ENCODE measurements at places on chromosomes 4 and X.

DNA sequence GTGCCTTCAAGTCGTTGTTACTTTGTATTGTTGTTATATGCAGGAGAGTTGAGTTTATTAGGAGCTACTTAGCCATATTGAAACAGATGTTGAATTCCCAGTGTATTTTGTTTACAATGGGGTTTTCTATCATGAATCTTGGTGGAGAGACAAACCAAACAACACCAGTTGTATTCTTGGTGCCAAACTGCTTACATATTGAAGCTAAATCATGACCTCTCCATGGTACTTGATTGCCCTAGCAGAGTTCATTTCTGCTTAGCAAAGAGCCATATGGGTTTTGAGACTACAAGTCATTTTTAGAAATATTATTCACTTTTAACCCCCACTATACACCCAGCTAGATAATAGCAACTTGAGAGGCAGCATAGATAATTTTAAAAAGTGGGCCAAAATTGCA is 85.4 kb downstream of the ADGRG4 start:
- DNase-seq = no peak

DNA sequence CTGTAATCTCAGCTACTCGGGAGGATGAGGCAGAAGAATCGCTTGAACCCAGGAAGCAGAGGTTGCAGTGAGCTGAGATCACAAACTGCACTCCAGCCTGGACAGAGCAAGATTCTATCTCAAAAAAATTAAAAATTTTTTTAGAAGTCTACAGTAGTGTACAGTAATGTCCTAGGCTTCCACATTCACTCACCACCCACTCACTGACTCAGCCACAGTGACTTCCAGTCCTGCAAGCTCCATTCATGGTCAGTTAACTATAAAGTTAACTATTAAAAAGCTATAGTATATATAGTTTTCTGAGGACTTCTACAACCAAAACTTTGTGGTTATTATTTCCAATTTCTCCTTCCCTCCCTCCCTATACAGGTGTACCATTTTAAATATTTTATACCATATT is 34.7 kb upstream of the NEUROG2 start:
- no peak for DNase-seq

- DNase-seq = peak; percentile 13
Measured at GRCh38 chrX:47623540-47624027, 3.9 kb upstream of the SYN1 start.

- DNase-seq = no peak
Measured at GRCh38 chr4:47061435-47061834, 30.1 kb downstream of the GABRB1 start.

GRCh38 chr4:118983293-118983692 is 94.6 kb downstream of the SYNPO2 start:
- DNase-seq = no peak

GRCh38 chr4:54229631-54230483 is 764 bp downstream of the PDGFRA start:
- no peak for DNase-seq

DNA sequence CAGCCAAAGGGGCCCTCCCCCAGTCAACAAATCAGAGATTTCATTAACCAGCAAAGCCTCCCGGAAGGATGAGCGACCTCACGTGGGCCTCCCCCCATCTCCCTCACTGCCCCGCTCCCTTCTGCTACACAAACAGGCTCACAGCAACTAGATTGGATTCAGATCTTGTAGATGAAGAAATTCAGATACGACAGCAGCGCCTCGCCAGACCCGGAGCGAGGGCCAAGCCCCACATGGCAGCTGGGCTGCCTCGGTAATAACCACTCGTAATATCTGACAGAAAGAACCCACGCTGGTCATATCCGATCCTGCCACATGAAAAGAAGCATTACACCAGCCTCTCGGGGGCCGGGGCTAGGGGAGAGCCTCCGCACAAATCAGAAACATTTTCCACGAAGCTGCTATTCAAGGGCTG is 581.3 kb downstream of the BCOR start:
- no peak for DNase-seq

- peak; percentile 2 for DNase-seq
Measured at GRCh38 chrX:110853610-110854009, 58.0 kb upstream of the CHRDL1 start.

GRCh38 chrX:119790977-119791436 is 423 bp downstream of the RPL39 start:
- peak; percentile 49 for DNase-seq

DNA sequence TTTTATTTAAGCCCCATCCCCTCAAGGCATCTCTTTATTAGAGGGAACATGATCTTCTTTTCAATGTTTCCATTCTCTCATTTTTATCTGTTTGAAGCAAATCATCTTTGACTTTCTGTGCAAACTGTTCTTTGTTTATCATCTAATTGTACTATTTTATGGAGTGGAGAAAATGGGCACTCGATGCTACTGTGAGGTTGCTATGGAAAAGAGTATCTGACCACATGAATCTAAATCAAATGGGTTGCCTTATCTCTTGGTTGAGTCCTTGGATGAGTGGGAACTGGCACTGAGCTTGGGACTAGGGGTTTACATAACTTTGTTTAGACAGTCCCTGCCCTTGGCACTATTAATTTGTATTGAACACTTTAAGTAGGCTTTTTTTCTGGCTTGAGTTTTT is 9.1 kb downstream of the OCRL start:
- DNase-seq = no peak

- DNase-seq = no peak
Measured at GRCh38 chr4:83369831-83370639, 35.4 kb upstream of the HPSE start.

DNA sequence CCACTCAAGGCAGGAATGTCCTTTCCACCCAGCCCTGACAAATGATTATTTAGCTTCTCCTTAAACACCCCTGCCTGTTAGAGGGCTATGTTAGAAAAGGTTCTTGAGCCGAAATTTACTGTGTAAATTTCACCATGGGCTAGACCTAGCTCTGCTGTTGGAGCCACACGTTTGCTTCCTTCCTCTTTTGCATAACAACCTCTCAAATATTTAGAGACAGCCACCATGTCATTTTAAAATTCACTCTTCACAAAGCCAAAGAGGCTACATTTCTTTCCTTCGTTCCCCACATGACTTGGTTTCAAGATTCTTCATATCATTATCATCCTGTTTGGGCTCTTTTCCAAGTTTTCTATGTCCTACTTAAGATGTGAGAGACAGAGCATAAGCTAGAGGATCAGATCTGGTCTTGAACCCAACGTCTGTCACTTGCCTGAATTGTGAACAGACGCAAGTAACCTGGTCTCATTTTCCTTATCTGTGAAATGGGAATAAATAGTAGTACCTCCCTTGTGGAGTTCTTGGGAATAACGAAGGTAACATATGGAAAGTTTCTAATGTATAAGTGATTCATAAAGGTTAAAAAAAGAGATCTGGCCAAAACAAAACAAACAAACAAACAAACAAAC is 6.7 kb downstream of the DOCK11 start:
- no peak for DNase-seq

DNA sequence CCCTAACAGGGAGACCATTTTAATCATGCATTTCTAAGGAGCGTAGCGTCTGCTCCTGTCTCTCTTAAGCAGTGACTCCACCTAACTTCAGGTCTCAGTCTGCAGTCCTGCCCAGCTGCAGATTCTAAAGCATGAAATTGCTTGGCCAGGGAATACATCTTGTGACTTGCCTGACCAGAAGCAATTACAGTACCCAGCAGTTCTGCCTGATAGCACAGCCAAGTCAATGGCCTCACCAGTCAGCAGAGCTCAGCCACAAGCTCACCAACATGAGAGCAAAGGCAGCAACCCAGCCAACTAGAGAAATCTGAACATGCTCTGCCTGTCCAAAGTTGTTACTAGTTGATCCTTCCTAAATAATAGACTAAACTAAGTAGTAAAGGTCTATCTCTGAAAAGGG is 2011.9 kb upstream of the PCDH10 start:
- DNase-seq = no peak

DNA sequence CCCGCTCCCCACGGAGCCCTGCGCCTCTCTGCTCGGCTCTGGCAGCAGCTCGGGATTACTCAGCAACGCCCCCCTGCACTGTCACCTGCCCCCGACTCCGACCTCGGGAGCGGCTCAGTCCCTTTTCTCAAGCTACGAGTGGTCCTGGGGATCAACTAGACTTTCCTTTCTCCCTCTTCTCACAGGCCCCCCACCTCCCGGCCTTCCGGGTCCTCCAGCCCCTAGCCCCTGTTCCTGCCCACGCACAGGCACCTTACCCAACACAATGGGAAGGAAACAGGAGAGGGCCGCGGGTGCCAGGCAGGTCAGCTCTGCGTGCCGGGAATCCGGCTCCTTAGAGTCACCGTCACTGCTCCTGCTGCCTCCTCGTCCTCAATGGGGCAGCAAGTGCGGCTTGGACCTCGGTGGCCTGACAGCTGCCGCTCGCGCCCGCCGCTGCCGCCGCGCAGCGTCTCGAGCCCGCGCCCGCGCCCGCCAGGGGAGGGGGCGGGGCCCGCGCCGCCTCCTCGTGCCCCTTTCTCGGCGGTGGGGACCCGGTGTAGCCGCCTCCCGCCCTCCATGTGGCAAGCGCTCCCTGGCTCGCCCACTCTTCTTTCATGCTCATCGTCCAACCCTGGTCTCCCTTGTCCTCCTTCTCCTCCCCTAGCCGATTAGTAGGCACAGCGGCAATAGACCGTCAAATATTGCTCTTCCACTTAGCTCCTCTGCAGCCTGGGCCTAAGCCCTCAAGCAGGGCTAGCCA is at the start of gene RAB9B:
RAB9B (minus strand) TSS at position 455 of the 742 bp plus-strand sequence. CDS start 6,473 bp downstream, outside the sequence.
- no peak for DNase-seq

DNA sequence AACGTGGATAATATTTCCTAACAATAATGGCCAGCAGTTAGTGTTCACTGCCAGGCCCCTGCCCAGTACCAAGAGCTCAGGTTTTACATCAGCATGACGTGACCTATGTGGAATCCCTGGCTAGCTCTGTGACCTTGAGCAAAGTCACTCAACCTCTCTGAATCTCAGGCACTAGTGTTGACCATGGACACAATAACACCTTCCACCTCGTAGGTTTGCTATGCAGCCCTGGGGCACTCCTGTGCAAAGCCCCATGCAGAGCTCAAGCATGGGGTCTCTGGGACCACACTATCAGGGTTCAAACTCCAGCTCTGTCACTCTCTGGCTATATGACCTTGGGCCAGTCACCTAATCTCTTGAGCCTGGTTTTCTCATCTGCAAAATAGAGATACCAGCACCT is 38.7 kb upstream of the MSX1 start:
- no peak for DNase-seq

DNA sequence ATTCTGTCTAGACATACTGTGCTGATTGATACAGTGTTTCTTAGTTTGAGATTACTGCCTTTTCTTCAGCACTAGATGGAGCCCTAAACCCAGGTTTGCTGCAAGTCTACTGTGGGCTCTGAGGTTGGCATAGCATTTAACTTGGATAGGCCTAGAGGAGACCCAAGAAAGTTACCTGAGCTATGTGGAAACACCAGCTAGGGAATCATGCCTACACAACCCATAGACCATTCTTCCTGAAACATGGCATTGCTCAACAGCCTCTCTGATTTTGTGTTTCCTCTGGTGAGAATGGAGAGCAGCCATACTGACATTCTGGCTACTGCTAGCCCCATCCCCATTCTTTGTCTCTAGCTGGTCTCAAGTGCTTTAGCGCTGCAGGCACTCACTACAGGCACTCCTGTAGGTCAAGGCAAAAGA is 287.7 kb upstream of the PCDH18 start:
- no peak for DNase-seq

DNA sequence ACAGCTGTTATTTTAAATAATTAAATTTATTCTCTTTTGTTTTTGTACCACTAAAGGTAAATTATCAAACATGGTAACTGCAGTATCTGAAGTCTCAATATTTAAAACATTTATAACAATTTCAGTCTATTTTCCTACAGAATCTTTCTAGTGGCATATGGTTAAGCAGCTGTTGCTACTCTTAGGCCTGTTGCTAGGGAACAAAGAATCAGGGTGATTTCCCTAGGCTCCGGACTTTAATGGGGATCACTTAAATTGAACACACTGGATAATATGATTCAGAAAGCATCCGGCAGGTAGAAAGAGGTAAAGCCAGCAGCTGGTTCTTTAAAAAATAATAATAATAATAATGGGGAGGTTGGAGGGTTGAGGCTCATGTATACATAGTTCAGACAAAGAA is 17.6 kb downstream of the FBXO8 start:
- DNase-seq = no peak

DNA sequence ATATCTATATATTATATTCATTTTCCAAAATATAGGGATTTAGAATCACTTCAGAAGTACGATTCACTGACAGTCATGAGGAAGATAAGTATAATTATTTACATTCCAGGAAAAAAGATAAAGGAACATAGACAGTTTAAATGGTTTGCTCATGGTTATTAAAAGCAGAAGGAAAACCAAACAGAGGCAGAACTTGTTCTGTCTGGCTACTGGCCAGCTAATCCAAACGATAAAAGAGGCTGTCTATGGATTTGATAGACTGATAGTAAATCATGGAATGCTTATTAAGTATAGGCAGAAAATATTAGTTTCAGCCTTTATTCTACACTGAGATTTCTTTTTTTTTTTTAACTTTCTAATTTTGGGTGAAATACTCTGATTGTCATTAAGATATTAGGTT is 50.2 kb downstream of the RPGR start:
- DNase-seq = no peak

DNA sequence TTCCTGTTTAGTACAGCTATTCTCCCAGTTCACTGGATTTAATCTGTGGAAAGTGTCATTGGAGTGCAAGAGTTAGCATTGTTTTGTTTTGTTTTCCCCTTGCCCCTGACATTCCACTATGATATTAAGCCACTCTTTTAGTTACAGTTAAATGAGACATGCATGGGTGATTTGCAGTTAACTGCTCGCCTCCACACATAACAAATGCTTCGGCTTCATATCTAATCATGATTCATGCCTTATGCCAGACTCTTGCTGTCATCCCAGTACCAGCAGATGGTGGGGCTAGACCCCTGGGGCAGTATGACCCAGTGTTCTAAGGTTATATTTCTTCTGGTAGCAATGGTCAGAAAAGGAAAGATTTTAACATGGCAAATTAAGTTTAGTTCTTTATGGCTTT is 80.1 kb downstream of the RAP1GDS1 start:
- no peak for DNase-seq

GRCh38 chr4:86633854-86634253 is 39.7 kb downstream of the PTPN13 start:
- DNase-seq = no peak

DNA sequence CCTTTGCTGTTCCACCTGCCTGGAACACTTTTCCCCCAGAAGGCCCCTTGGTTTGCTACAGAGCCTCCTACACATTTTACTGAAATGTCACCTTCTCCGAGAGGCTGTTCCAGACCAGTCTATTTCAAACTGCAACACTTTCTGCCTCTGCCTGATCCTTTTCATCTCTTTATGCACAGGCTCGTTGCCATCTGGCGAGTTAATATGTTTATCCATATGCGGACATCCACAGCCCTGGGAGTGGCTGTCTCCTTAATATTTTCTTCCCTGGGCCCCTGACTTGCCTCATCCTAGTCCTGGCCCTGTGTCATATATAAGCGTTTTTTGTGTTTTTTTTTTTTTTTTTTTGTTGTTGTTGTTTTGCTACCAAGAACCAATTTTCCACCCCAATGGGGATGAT is 65.2 kb upstream of the PHKA2 start:
- no peak for DNase-seq

DNA sequence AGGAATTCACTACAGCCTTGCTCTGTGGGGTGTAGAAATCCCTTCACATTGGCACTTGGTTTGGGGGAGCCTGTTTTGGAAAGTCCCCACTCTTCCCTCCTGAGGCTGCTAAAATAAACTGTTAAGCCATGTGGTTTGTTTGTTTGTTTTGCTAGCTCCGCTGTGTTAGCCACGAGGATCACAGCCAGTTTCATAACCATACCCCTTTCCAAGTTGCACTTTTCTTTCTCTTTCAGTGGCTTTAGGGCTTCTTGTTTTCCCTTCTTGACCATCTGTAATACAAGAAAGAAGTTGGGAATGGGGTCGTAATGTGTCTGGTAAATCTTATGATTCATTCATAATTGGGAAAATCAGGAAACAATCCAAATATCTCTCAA is 24.8 kb upstream of the UXT start:
- DNase-seq = no peak

Measured in NCI-H1417 treated with DMSO at 0.1 percent for 48 hours (cell line).